ENCODE measurements at places on chromosomes 5 and 9. TPM values are rescaled to one million over a fixed set of nuclear protein-coding genes. Genes with fewer than 3 reads are reported as not detected.

Gene CDH9
- total RNA-seq: not detected

Gene SNX24
- total RNA-seq: 21.8 TPM

Gene CENPK
- 54.9 TPM for total RNA-seq

- DNase-seq: no peak
Observed at GRCh38 chr9:131277287-131277909, 1.1 kb upstream of the FAM78A start.

DNA sequence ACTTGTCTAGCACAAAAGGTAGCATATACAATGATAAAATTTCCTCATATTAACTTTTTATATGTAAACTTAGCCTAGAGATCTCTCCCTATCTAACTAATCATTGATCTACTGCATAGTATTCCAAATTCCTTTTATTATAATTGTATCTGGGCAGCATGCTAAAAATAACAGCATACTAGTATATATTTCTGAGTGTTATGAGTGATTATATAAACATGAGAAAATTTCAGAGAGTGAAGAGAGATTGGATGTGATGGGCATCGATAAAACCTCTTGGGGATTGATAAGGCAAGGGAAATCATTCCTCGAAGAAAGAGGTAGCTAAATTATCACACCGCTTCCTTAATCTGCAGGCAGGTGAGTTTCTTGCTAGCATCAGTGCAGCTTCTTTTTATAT, 158.2 kb downstream of the HMHB1 start:
- DNase-seq: no peak

- DNase-seq: no peak
Observed at GRCh38 chr9:83669067-83669466, 38.7 kb downstream of the UBQLN1 start.

DNA sequence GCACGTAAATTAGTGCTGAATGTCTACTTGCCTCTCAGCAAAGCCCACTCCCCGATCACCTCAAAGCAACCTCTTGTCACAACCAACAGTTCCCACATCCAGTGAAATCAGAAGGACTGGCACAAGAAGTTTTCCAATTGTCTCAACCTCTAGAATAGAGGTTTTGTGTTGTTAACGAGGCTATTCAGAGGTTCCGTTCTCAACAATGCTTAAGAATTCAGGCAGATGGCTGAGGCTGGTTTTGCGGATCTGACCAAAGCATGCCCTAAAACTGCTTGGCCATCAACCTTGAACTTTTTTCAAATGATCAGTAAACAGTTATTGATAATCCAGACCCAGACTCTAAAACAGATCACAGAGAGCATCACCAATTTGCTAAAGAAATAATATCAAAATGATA, 52.9 kb downstream of the MAPKAP1 start:
- no peak for DNase-seq

GRCh38 chr5:73157414-73158303, 15.3 kb upstream of the TMEM174 start:
- DNase-seq: no peak

- DNase-seq: no peak
Observed at GRCh38 chr5:176447591-176447977, 601 bp upstream of the FAF2 start.
